ENCODE measurements at places on chromosomes 6 and 20. TPM values are rescaled to one million over a fixed set of nuclear protein-coding genes. Genes with fewer than 3 reads are reported as not detected.

ABT1 gene
- 10.8 TPM for total RNA-seq

PPP1R14C gene
- total RNA-seq = 13.9 TPM

CAGE1 gene
- under 0.01 TPM for total RNA-seq

TBCC gene
- total RNA-seq = 30.2 TPM

SLC35D3 gene
- total RNA-seq = not detected

CST5 gene
- total RNA-seq = not detected

THBS2 gene
- 121 TPM for total RNA-seq

MLN gene
- total RNA-seq = not detected

OR2H2 gene
- not detected for total RNA-seq

TSBP1 gene
- total RNA-seq = not detected

GABBR1 gene
- total RNA-seq = 19.1 TPM

RIN2 gene
- total RNA-seq = 67.8 TPM

RREB1 gene
- 27.8 TPM for total RNA-seq

PLCB4 gene
- 9.5 TPM for total RNA-seq

CPXM1 gene
- total RNA-seq = 0.22 TPM

RGS17 gene
- total RNA-seq = 1.1 TPM

KIF16B gene
- 12.4 TPM for total RNA-seq

GLP1R gene
- total RNA-seq = not detected

POU3F2 gene
- not detected for total RNA-seq

LRRN4 gene
- under 0.01 TPM for total RNA-seq

GSTA3 gene
- not detected for total RNA-seq

HLA-DRA gene
- total RNA-seq = 0.26 TPM

FAM83D gene
- total RNA-seq = 12.8 TPM

FITM2 gene
- 9.8 TPM for total RNA-seq

ADGRF5 gene
- total RNA-seq = not detected

KLHDC3 gene
- total RNA-seq = 58.9 TPM

WFDC5 gene
- total RNA-seq = not detected

SOX18 gene
- total RNA-seq = not detected

SFTA2 gene
- total RNA-seq = not detected

GJA10 gene
- not detected for total RNA-seq

ESF1 gene
- 13.3 TPM for total RNA-seq

GPR6 gene
- total RNA-seq = not detected

ZNF391 gene
- 5.7 TPM for total RNA-seq

KIAA0408 gene
- 2.0 TPM for total RNA-seq

LINC00237 gene
- not detected for total RNA-seq

ALDH8A1 gene
- 0.43 TPM for total RNA-seq

OR2H1 gene
- total RNA-seq = not detected

C6orf118 gene
- not detected for total RNA-seq

GRM1 gene
- 0.26 TPM for total RNA-seq

SERAC1 gene
- total RNA-seq = 48.6 TPM

CD40 gene
- total RNA-seq = 1.2 TPM

ADISSP gene
- total RNA-seq = 16.2 TPM

KIFC1 gene
- 15.9 TPM for total RNA-seq

RIMS1 gene
- total RNA-seq = 7.8 TPM

MOG gene
- not detected for total RNA-seq

TAPBP gene
- 85.3 TPM for total RNA-seq

KIF3B gene
- total RNA-seq = 42.2 TPM

DCDC2 gene
- total RNA-seq = not detected

PDE7B gene
- total RNA-seq = 25.7 TPM

MRPS18B gene
- total RNA-seq = 84.2 TPM

TP53TG5 gene
- total RNA-seq = not detected

SIRPD gene
- total RNA-seq = not detected

GNRH2 gene
- total RNA-seq = not detected

KCNK16 gene
- total RNA-seq = not detected

KPNA5 gene
- 9.4 TPM for total RNA-seq

FKBP5 gene
- 9.6 TPM for total RNA-seq
